ENCODE measurements at places on chromosomes 12 and 14.
A peak's percentile ranks its signal among the peaks of the same experiment; 100 is the strongest.

DNA sequence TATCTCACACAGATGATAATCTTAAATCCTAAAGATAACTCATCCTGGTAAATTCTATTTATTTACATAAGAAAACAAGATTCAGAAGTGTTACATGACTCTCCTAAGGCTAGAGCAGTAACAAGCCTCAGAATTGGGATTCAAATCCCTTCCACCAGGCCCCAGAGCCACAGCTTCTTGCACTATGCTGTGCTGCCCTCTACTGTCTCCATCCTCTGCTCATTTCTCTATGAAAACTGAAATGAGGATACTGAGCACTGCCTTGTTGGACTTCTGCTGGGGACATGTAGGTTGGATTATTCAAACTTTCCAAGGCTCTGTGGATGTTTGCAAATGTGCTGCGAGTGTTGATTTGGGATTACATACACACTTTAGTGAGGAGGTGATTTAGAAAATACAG, 23.5 kb upstream of the C12orf50 start:
- no peak for DNase-seq

- DNase-seq = no peak
Measured at GRCh38 chr12:55741931-55742680, 816 bp upstream of the GDF11 start.

DNA sequence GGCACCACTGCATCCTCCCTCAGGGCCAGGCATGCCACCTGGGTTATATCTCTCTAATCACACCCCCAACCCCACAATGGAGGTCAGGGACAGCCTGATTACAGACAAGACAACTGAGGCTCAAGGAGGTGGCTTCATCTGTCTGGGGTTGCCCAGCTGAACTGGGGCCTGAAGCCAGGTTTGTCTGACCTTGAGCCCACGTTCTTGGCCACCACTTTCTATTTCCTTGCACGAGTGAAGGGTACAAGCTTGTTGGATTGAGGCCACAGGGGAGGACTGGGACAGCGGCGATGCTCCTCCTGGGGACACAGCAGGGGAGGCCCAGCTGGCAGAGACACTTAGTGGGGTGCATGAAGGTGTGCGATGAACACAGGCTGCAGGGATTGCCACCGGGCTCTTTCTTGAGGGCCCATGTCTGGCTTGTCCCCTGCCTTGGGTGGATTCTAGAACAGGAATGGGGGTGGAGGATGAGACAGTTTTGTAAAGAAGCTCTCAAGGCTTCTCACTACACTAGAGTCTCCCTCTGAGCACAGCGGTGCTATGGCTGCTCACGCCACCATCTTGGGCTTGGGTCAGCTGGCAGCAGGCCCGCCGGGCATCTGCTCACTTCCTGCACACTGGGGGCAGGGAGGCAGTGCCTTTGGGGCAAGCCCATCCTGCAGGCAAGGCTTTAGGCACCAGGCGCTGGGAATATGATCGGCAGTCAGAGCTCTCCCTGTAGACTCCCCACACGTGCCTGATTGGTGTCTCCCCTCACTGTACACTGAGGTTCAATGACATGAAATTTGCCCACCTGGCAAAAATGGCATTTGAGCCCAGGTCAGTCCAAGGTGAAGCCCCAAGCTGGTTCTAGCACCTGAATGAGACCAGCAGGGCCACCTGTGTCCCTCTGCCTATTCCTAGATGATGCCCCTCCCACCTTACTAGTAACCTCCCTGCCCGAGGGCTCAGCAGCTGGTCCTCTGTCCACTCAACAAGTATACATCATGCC, 16.0 kb downstream of the RITA1 start:
- no peak for DNase-seq

GRCh38 chr12:18135086-18135485, 45.1 kb upstream of the RERGL start:
- no peak for DNase-seq

GRCh38 chr14:68794130-68794850, 1.4 kb upstream of the ZFP36L1 start:
- DNase-seq = peak; percentile 79

GRCh38 chr12:19064713-19065112, 64.8 kb upstream of the PLEKHA5 start:
- no peak for DNase-seq

DNA sequence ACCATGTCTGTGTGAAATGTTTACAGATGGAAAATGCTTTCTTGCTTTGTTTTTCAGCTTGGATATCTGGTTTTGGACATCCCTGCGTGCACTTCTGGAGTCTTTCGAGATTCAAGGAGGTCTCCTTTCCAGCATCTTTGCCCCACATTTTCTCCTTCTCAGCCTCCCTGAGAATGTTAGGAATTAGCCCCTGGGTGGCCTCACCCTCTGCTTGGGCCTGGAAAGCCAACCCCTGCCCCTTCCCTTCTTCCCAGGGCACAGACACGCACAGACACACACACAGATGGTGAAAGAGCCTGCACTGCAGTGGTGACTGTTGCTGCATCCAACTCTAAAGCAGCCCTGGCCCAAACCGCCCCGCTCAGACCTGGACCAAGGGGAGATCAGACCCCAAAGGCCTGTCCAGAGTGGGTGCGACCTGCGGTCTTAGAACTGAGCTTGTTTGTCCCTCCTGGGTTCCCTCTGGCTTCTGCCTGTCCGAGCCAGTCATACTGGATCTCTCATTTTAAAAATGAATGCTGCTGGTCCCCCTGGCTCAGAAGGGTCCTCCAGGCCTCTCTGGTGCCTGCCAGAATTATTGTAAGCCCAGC, 8.7 kb upstream of the NCOR2 start:
- no peak for DNase-seq

DNA sequence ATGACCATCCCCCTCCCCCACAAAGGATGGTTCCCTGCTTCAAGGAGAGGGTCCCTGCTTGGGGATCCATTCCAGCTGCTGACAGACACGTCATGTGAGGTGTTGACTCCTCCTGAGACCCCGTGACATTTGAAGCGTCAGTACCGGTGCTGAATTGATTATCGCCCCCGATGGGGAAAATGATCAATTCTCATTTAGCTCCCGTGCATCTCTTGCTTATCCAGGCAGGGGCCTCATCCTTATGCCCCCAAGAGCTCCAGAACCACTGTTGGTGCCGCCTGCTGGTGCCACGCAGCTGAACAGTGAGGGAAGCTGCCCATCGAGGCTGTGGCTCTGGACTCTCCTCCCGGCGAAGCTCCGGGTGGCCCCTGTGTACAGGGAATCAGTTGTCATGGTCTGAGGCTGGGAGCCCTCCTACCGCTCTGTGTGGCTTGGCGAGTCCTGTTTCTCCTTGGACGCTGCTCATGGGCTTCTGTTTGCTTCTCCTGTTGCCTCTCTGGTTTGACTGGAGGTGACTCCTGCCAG, 4.6 kb downstream of the KIF26A start:
- DNase-seq = no peak

DNA sequence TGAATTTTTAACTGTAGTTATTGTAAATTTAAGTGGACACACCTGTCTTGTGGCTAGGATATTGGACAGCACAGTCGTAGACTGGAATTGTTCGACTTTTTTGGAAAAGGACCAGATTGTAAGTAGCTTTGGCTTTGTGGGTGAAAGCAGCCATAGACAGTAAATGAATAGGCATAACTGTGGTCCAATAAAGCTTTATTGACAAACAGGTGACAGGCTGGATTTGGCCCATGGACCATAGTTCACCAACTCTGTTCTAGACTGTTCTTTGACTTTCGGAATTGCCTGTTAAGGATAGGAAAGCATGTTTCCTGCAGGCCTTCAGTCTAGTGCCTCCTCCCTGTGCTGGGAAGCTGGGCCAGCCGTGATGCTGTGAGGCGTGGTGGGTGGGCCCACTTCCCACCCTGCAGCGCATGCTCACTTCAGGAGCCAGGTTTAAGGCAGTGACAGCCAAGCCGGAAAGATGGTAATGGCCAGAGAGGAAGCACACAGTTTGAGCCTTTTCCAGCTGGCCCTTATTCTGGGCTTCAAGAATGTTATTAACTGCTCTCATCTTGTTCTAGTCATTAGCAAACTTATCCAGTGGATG, 51.8 kb downstream of the PPP2R5C start:
- no peak for DNase-seq

DNA sequence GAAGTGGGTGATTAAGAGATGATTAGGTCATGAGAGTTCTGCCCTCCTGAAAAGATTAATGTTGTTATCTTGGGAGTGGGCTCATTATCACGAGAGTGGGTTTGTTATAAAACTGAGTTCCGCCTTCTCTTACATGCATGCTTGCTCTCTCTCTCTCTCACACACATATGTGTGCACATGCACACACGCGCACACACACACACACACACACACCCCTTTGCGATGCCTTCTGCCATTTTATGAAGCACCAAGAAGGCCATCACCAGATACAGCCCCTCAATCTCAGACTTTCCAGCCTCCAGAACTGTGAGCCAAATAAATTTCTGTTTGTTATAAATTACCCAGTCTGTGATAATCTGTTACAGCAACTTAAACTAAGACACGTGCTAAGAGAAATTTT, 5.7 kb upstream of the SLC41A2 start:
- DNase-seq = no peak

GRCh38 chr12:39459027-39459434, 16.1 kb upstream of the KIF21A start:
- DNase-seq = no peak

GRCh38 chr12:113062502-113063395, 6.2 kb downstream of the DTX1 start:
- DNase-seq = no peak

- DNase-seq = no peak
Measured at GRCh38 chr12:99600388-99600787, 47.2 kb upstream of the GARIN6 start.

DNA sequence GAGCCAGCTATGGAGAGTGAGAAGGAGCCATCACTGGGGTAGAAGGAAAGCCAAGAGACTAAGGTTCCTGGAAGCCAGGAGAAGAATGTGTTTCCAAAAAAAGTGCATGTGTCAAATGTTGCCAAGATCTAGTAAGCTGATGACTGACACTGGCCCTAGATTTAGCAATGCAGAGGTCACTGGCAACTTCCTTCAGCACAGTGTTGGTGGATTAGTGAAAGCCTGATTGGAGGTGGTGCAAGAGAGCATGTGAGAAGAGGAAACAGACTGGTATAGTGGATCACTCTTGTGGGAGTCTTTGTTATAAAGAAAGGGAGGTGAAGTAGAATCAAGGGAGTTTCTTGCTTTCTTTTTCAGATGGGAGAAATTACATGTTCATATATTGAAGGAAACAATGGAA, 34.1 kb upstream of the CHGA start:
- DNase-seq = no peak

DNA sequence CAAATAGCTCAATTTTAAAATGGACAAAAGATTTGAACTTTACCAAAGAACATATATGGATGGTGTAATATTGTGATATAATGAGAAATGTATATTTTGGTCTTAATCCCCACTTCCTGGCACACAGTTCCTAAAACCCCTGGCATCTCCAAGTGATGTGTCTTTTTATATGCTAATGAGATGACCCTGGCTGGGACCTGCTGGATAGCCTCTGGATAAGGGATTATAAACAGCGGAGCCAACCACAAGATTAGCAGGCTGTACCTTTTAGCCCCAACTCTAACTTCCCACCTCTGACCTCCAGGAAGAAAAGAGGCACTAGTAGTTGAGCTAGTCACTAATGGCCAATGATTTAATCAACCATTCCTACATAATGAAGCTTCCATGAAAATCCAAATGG, 130.0 kb downstream of the DPF3 start:
- no peak for DNase-seq

DNA sequence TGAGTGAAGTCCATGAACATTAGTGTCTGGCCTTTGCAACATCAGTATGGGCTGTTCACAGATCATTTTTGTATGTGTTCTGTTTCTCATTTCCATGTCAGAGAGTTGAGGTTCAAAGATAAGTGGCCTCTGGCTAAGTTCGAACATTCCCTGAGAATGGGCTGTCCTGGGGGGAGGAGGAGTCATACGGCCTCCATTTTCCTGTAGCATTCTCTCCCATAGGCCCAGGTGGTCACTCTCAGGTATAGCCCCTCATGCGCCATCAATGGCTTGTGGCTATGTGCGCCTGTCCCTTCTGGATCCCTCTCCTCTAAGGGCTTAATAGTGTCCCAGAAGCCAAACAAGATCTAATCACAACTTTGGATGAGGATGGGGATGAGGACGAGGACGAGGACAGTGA, 165.0 kb downstream of the PAX9 start:
- no peak for DNase-seq

DNA sequence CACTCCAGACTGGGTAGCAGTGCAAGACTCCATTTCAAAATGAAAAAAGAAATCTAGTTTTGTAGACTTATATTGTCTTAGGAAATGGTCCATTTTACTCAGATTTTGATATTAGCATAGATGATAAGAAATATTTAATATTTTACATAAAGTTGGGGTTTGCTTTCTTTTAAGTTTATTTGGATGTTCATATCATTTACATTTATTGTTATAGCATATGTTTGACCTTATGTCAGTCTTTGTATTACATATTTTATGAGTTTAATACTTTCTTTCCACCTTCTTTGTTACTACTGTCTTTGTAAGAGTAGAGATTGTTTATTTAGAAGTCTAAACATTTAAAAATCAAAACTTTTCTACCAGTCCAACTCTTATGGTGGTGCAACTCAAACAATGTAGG, 162.7 kb upstream of the OTX2 start:
- DNase-seq = no peak

DNA sequence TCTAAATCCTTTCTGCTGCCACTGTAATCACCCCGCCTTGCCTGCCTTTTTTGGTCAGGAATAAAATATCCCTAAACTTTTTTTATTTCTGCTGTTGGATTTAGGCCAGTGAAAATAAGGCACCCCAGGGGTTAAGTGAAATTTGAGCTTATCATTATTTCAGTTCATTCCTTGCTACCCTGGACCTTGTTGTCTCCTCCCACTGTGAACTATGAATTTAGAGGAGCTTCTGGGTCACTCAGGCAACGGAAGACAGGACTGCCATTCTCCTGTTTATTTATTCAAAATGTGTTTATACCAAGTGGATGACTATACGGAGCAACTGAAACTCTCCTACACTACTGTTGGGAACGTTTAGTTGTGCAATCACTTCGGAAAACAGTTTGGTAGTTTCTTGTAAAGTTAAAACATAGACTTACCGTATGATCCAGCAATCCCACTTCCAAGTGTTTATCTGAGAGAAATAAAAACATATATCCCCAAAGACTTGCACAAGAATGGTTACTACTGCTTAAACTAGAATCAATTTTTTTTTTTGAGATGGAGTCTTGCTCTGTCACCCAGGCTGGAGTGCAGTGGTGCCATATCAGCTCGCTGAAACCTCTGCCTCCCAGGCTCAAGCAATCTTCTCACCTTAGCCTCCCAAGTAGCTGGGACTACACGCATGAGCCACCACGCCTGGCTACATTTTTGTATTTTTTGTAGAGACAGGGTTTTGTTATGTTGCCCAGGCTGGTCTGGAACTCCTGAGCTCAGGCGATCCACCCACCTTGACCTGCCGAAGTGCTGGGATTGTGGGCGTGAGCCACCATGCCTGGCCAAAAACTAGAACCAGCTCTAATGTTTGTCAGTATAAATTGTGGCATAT, 2.3 kb upstream of the TRAFD1 start:
- DNase-seq = no peak

- no peak for DNase-seq
Measured at GRCh38 chr12:17999174-17999801, 90.7 kb downstream of the RERGL start.

DNA sequence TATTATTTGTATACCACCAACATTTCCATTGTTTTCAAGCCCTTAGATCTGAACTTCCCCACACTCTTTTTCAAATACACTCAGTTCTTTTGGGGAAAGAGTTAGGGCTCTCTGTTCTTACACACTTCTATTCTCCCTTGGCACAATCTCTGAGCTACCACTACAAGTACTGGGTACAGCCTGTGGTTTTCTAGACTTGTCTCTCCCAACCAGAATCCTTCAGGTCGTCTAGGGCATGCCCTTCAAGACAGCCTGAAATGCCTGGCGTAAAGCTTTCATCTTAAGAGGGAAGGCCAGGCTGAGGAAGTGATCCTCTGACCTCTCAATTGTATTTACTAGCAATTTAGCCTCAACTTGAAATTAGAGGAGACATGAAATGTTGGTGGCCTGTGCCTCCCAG, 1442.0 kb downstream of the AACS start:
- DNase-seq = no peak

Data from stimulated activated CD8-positive, alpha-beta memory T cell treated with anti-CD3 and anti-CD28 coated beads, Interleukin-4, amount 100 ng/mL, for 1 hour (primary cell).